Cortex of kidney (tissue), 1 donor: ENCODE measurements at places on chromosomes 3 and 15.
A peak's percentile ranks its signal among the peaks of the same experiment; 100 is the strongest.

DNA sequence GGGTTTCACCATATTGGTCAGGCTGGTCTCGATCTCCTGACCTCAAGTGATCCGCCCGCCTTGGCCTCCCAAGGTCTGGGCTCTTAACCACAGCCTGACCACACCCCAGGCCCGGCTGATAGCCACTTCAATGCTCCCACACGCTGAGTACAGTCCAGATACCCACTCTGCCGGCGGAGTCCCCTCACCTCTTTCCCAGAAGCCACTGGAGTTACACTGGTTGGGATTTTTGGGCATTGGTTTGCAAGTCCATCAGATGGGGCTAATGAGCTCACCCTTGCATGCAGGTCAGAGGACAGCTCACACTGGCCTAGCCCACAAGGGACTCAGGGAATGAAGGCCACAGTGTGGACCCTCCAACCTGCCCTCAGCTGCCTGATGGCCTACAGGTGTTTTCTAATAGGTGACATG lies 60.1 kb downstream of the IQSEC1 start:
- no peak for DNase-seq

DNA sequence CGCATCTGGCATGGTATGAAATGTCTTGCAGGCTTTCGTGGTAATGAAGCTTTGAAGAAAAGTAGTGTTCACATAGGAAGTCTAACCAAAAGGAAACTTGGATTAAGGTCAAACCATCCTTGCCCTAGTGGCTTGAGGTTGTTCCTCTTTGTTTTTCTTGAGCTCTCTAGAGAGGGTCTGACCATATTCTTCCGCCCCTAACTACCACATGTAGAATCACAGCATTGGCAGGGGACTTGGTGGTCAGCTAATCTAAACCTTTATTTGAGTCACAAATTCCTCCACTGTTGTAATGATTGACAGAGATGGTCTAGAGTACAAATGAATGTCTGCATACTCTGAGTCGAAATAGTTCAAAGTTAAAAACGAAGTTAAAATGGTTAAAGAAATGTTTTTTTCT lies 39.1 kb upstream of the PHLDB2 start:
- DNase-seq, result no peak

- no peak for DNase-seq
Measured at GRCh38 chr15:77722759-77723460, 90.2 kb upstream of the LINGO1 start.

- DNase-seq, result peak; percentile 18
Measured at GRCh38 chr3:183884427-183885296, at the start of gene PARL. TSS of gene PARL (minus strand) at chr3:183884880. CDS start at chr3:183884846, 34 bp downstream.
